ENCODE measurements at places on chromosomes 13 and 19.

GRCh38 chr13:29621051-29621800, 25.7 kb upstream of the SLC7A1 start:
- no peak for DNase-seq

- DNase-seq = no peak
Observed at GRCh38 chr13:98576963-98577835, at the start of gene STK24. Gene STK24 (minus strand): TSS chr13:98577107. CDS start chr13:98576786, 321 bp downstream.

- DNase-seq = no peak
Observed at GRCh38 chr13:76872675-76873074, 13.5 kb downstream of the KCTD12 start.

GRCh38 chr13:103965506-103966243, 899.5 kb upstream of the SLC10A2 start:
- DNase-seq = no peak

- DNase-seq = peak; percentile 59
Observed at GRCh38 chr13:99442273-99442895, 58.9 kb upstream of the TM9SF2 start.

DNA sequence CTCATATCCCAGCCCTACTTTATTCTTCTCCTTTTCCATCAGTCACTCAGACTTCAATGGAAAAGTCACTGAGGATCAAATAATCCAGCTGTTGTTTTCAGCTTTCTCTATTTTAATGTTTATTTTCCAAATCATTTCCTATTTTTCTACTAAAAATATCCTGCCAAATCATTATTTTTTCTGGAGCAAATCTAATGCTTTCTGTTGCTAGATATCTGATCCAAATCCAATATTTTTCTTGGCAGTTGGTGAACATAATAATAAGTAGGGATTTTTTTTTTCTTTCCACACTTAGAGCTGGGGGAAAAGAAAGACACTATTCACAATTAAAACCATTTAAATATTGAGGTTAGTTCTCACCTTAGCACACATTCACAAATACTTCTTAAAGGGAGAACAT, 656.1 kb downstream of the DACH1 start:
- DNase-seq = no peak

GRCh38 chr19:8221161-8221560, 12.0 kb downstream of the CERS4 start:
- no peak for DNase-seq

DNA sequence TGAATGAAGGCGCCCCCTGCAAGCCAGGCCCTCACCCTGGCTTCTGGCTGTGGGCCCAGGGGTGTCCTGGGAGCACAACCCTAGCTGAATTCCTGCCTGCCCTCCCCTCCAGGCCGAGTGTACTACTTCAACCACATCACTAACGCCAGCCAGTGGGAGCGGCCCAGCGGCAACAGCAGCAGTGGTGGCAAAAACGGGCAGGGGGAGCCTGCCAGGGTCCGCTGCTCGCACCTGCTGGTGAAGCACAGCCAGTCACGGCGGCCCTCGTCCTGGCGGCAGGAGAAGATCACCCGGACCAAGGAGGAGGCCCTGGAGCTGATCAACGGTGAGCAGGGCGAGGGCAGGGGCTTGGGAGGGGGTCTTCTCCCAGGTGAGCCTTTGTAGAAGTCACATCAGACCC, 3.2 kb downstream of the PIN1 start:
- no peak for DNase-seq

GRCh38 chr19:4052114-4052992, 14.3 kb downstream of the ZBTB7A start:
- no peak for DNase-seq

- DNase-seq = no peak
Observed at GRCh38 chr19:51803519-51803918, 8.6 kb downstream of the FPR3 start.

GRCh38 chr19:43524922-43525835, 1.8 kb downstream of the ETHE1 start:
- DNase-seq = no peak

DNA sequence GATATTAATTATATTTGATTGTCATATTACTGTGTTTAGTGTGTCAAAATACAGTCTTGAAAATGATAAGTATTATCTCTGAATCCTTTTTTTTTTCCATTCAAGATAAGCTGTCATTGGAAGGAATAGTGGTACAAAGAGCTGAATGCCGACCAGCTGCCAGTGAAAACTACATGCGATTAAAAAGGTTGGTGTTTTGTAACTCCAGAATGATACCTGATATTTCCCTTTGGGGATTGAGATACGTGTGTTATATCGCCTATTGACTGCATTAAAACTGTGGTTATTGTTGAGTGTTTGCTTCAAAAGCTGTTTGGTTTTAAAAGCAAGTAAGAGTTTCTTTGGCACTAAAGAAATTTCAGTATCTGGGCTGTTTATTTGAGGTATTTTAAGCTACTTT, 6.5 kb upstream of the KCTD4 start:
- DNase-seq = no peak

GRCh38 chr13:90246687-90247345, 1100.7 kb upstream of the MIR17HG start:
- DNase-seq = no peak

GRCh38 chr19:4272894-4273293, 6.2 kb upstream of the SHD start:
- no peak for DNase-seq

- DNase-seq = no peak
Observed at GRCh38 chr13:40819797-40820315, 30.4 kb downstream of the SLC25A15 start.

DNA sequence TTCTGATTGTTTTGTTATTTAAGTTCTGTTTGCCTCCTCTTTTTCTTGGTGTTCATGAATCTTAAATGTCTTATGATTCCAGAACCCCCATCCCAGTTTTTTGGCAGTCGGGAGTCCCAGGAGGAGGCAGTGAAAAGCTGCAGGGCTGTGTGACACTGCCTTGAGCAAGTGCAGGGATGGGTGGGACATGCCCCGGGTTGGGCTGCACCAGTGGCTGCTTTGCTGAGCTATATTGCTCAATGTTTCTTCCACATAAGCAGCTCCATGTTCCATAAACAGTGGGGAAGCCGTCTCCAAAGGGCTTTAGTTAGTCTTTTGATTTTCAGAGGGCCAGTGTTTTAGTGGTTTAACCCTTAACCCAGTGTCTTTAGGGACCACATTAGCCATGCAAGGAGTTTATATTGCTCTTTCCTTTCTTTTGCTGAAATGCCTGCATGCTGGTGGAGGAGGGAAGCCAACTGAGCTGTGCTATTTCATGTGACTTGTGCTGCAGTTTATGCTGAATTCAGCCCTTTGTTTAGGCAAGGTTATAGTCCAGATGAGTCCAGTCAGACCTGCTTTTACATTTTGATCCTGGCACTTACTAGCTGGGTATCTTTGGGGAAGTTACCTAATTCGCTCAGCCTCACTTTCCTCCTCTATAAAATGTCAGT, 13.1 kb downstream of the ATP8A2 start:
- no peak for DNase-seq

Data from SK-N-MC (cell line).